ENCODE measurements at places on chromosomes 2 and 18.

DNA sequence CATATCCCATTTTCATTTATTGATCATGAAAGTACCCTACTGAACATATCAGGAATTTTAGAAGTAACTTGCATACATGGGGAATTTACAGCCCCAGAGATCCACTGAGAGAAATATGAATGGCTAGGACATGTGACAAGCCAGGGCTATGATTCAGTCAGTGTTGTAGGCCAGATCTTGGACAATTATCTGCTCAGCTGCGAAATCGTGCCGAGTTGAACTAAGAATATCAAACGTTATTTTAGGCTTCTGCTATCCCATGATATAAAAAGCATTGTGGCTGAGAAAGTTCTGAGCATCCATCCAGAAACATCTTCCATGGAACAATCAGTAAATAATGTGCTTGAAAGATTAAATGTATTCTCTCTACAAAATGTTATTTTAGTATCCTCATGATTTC, 85.7 kb upstream of the UNC80 start:
- no peaks in the 10 kb centered on the region for H3K4me1 ChIP-seq
- DNase-seq = no peak
- H3K36me3 ChIP-seq = no peaks in the 10 kb centered on the region
- no peaks in the 10 kb centered on the region for H3K27me3 ChIP-seq

DNA sequence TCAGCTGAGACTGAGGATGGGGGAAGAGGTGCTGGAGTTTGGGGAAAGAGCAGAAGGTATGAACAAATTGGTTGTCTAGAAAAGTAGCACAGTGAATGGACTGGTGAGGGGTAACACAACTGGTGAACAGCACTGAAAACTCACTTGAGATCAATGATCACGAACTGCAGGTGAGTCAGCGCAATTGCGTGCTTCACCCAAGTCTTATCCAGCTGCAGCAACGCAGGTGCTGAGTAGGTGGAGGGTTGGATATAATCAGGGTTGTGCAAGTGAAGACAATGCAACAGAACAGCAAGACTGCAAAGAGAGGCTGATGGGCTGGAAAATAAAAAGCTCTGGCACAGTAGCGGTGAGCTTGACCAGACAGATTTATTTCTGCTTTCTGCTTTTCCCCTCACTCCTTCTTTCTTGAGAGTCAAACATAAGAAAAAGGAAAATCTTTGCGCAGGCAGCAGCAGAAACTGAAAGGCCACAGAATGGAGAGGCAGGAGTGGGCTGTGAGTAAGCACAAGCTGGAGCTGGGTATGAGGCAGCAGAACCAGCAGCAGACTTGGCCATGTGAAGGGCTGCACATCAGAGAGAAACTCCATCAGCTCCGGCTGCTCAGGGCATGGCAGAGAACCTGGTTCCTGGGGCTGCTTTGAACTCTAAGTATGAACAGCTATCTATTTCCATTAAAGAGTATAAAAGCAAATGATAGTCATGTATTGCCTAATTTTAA, 99.4 kb upstream of the ARL5A start:
- H3K4me1 ChIP-seq = no peaks in the 10 kb centered on the region
- no peak for DNase-seq
- peaks cover 3% of the 10 kb centered on the region for H3K27me3 ChIP-seq
- no peak overlapping the region for H3K4me3 ChIP-seq

DNA sequence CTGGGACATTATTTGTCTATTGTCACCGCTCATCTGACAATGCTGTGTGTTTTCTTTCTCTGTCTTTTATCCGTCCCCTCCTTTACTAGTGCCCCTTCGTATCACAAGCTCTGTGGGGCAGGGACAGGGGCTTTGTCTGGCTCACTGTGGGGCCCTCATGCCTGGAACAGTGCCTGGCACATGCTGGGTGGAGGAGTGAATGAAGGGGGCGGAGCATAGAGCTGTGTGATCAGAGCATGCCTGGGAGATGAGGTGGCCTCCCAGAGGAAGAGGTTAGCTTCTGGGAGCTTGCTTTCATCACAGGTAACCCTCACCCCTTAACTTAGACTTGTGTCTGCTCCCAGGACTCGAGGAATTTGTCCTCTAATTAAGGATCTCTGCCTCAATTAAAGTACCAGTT, 16.4 kb downstream of the MTCL1 start:
- H3K36me3 ChIP-seq = no peaks in the 10 kb centered on the region
- peaks cover 14% of the 10 kb centered on the region for H3K27me3 ChIP-seq
- no peaks in the 10 kb centered on the region for H3K4me1 ChIP-seq
- DNase-seq = no peak

- no peak overlapping the region for H3K4me3 ChIP-seq
- H3K36me3 ChIP-seq = no peaks in the 10 kb centered on the region
- H3K4me1 ChIP-seq = no peaks in the 10 kb centered on the region
- H3K27ac ChIP-seq = no peak overlapping the region
Measured at GRCh38 chr2:17590342-17590911, 49.9 kb downstream of the VSNL1 start.

- H3K36me3 ChIP-seq = no peaks in the 10 kb centered on the region
- no peaks in the 10 kb centered on the region for H3K4me1 ChIP-seq
- H3K27ac ChIP-seq = no peak overlapping the region
- DNase-seq = no peak
- peaks cover 7% of the 10 kb centered on the region for H3K27me3 ChIP-seq
- H3K4me3 ChIP-seq = no peak overlapping the region
Measured at GRCh38 chr2:18404708-18405107, 155.7 kb downstream of the RDH14 start.

- peaks cover 3% of the 10 kb centered on the region for H3K4me1 ChIP-seq
- no peaks in the 10 kb centered on the region for H3K36me3 ChIP-seq
- H3K27me3 ChIP-seq = peaks cover 14% of the 10 kb centered on the region
- DNase-seq = no peak
- H3K4me3 ChIP-seq = no peak overlapping the region
Measured at GRCh38 chr18:49968644-49969309, 155.4 kb upstream of the ACAA2 start.

DNA sequence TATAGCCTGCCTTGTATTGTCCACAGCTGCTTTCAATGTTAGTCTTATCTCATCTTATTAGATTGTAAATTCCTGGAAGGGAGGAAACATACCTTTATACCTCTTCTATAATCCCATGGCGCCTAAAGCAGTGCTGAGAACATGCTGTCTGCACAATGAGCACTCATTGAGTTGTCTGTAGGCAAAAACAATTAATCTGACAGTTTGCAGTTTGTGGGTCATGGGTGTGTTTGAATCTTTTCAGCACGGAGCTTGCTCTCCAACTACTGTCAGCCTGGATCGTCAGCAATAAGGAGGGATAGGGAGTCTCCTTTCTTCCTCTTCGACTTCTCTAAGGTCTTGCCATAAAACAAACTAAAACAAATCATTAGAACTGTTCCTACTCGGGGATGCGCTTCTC, 26.5 kb upstream of the GREB1L start:
- H3K4me3 ChIP-seq = no peak overlapping the region
- H3K4me1 ChIP-seq = no peaks in the 10 kb centered on the region
- no peak overlapping the region for H3K27ac ChIP-seq
- H3K36me3 ChIP-seq = no peaks in the 10 kb centered on the region
- H3K27me3 ChIP-seq = no peaks in the 10 kb centered on the region

DNA sequence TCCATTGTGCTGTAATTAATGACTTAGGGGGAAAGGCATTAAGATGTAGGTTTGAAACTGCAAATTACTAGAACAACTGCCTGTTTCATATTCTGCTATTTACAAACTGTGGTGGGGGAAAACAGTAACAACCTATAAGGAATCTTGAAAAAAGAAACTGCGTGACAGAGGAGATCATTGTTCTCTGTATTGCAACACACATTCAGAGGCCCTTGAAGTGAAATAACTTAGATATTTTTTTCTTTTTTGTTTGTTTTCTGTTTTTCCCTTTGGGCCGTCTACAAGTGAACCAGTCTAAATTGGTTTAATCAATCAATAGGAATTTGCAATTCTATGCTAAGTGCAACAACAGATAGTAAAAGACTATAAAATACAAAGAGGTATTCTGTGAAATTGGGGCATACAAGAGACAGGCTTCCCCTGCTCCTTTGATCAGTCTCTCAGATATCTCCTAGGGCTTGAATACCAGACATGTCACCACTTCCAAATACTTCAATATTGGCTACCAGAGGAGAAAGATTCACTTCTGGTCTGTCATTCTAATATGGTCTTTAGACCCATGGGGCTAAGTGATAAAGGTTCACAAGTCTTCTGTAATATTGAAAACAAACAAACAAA, 2055.1 kb upstream of the CELF4 start:
- H3K27ac ChIP-seq = no peak overlapping the region
- DNase-seq = no peak
- H3K4me3 ChIP-seq = no peak overlapping the region
- H3K36me3 ChIP-seq = no peaks in the 10 kb centered on the region

GRCh38 chr18:316393-316792, 48.5 kb upstream of the THOC1 start:
- no peaks in the 10 kb centered on the region for H3K4me1 ChIP-seq
- no peak overlapping the region for H3K4me3 ChIP-seq
- no peaks in the 10 kb centered on the region for H3K36me3 ChIP-seq
- H3K27ac ChIP-seq = no peak overlapping the region
- peaks cover 2% of the 10 kb centered on the region for H3K27me3 ChIP-seq

- H3K27me3 ChIP-seq = no peaks in the 10 kb centered on the region
- H3K4me3 ChIP-seq = no peak overlapping the region
Measured at GRCh38 chr2:159879051-159879604, 81.1 kb upstream of the CD302 start.

DNA sequence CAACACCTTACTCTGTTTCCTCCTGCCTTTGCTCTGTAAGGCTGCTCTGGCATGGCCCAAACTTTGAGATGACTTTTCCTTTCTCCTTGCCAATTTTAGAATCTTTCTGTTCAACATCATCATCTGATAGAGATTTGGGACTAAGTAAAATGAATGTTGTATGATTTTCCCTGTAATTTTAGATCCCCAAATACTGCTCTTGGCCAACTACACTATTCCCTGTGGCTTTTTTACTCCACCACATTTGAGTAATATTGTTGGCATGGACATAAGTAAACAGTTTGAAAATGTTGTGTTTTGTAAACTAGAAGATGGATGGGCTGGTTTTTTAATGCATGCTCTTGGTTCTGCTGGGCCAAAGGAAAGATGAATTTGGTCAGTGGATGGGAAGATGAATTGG, 12.1 kb downstream of the LTBP1 start:
- H3K4me3 ChIP-seq = no peak overlapping the region
- peaks cover 7% of the 10 kb centered on the region for H3K27me3 ChIP-seq
- H3K4me1 ChIP-seq = no peaks in the 10 kb centered on the region
- no peak overlapping the region for H3K27ac ChIP-seq
- DNase-seq = no peak
- no peaks in the 10 kb centered on the region for H3K36me3 ChIP-seq

GRCh38 chr18:78528411-78529258, 451.0 kb upstream of the SALL3 start:
- no peaks in the 10 kb centered on the region for H3K36me3 ChIP-seq
- H3K27me3 ChIP-seq = no peaks in the 10 kb centered on the region
- no peak overlapping the region for H3K27ac ChIP-seq
- no peaks in the 10 kb centered on the region for H3K4me1 ChIP-seq
- no peak for DNase-seq

GRCh38 chr2:44897406-44897805, 44.1 kb upstream of the SIX3 start:
- no peak overlapping the region for H3K27ac ChIP-seq
- H3K4me3 ChIP-seq = no peak overlapping the region
- H3K4me1 ChIP-seq = no peaks in the 10 kb centered on the region
- no peaks in the 10 kb centered on the region for H3K36me3 ChIP-seq
- H3K27me3 ChIP-seq = peaks cover 24% of the 10 kb centered on the region
- DNase-seq = no peak

GRCh38 chr2:237737196-237737865, 61.2 kb upstream of the RBM44 start:
- no peak overlapping the region for H3K27ac ChIP-seq
- peaks cover 19% of the 10 kb centered on the region for H3K4me1 ChIP-seq
- no peak for DNase-seq
- no peak overlapping the region for H3K4me3 ChIP-seq

GRCh38 chr2:74552914-74553811, 579 bp downstream of the LOXL3 start:
- peak overlapping the region; percentile 60 for H3K4me3 ChIP-seq

- H3K27ac ChIP-seq = no peak overlapping the region
- no peak overlapping the region for H3K4me3 ChIP-seq
- H3K36me3 ChIP-seq = no peaks in the 10 kb centered on the region
- H3K4me1 ChIP-seq = no peaks in the 10 kb centered on the region
Measured at GRCh38 chr2:71892423-71892730, 255.3 kb downstream of the CYP26B1 start.

Data from activated CD8-positive, alpha-beta T cell treated with anti-CD3 and anti-CD28 coated beads, Interleukin-2, amount 10 ng/mL, durations not matched to agents 7 days and 5 days (primary cell).